ENCODE measurements at places on chromosomes 1 and 21.

DNA sequence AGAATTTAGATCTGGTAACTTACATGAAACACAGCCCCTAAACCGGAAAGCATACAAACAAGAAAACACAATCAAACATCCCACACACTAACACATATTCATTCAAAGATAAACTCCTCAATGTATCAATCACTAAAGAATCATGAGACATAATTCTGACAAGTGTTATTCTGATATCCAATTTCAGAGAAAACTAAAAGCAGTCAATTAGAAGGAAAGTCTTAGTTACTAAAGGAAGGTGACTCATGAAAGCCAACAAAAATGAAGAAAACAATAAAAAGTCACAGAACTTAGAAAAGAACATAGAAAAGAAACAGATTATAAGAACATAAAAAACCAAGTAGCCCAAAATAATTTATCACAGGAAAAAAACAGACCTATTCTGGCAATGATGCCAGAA lies 57.2 kb downstream of the ZZZ3 start:
- DNase-seq, result no peak

DNA sequence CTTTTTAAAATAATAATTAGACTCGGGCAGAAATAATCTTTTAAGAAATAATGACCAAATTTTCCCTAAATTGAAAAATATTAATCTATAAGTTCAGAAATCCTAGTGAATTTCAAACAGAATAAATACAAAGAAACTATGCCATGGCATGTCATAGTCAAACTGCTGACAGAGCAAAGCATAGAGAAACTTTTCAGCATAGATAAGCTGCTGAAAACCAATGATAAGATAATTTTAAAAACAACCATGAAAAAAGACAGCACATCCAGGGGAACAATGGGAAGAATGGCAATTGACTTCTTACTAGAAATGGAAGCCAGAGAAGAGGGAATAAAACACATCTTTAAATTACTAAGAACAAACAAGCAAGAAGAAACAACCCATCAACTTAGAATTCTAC lies 19.8 kb downstream of the CD1D start:
- DNase-seq, result no peak

- no peak for DNase-seq
These were observed 91.4 kb upstream of the TPTE start for GRCh38 chr21:10430005-10430404.

DNA sequence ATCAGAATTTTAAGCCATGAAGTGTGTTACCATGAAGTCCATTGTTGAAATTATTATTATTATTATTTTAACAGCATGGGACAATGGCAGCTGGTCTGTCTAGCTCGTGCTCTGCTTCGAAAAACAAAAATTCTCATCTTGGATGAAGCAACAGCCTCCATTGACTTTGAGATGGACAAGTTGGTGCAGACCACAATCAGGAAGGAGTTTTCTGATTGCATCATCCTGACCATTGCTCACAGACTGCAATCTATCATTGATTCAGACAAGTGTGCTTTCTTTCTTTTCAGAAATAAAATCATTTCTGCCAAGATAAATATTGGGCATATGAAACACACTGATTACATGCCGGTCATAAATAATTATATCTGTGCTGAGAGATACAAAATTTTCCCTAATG lies 21.0 kb downstream of the HSPA13 start:
- no peak for DNase-seq

- no peak for DNase-seq
These were observed 33.1 kb downstream of the CNST start for GRCh38 chr1:246599315-246599714.

DNA sequence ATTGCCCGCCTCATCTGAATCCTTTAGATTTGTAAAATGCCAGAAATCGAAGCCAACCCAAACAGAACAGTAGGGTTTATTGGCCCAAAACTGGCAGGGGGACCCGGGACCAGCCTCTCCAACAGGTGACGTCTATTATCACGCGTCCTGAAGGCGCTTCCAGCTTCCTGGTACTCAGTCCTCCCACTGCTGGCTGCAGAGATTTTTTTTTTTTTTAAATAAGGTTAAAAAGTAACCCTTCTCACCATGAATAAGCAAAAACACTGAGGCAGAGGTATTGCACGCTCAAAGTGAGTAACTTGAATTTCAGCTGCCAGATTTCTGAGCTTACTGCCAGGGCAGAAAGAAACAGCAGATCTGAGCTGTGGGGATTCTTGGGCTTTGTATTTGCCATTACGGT lies 54.4 kb upstream of the GCLM start:
- no peak for DNase-seq

DNA sequence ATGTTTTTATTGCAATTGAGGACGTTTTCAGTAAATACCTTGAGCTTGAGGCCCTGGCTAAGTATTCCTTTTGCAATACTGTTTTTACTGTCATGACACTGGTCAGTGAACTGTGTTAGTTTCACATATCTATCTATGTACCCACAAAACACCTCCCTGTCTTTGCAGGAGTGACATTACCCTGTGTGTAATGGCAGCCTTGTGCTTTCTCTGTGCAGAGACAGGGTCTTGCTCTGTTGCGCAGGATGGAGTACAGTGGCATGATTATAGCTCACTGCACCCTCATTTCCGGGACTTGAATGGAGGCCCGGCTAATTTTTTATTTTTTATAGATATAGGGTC lies 8.9 kb downstream of the YBX1 start:
- no peak for DNase-seq

GRCh38 chr1:233470741-233471499 lies 143.0 kb upstream of the KCNK1 start:
- DNase-seq, result no peak

GRCh38 chr1:6686294-6686693 lies 15.3 kb downstream of the DNAJC11 start:
- DNase-seq, result peak; percentile 15

GRCh38 chr1:103111926-103112325 lies 3.6 kb upstream of the COL11A1 start:
- DNase-seq, result no peak

DNA sequence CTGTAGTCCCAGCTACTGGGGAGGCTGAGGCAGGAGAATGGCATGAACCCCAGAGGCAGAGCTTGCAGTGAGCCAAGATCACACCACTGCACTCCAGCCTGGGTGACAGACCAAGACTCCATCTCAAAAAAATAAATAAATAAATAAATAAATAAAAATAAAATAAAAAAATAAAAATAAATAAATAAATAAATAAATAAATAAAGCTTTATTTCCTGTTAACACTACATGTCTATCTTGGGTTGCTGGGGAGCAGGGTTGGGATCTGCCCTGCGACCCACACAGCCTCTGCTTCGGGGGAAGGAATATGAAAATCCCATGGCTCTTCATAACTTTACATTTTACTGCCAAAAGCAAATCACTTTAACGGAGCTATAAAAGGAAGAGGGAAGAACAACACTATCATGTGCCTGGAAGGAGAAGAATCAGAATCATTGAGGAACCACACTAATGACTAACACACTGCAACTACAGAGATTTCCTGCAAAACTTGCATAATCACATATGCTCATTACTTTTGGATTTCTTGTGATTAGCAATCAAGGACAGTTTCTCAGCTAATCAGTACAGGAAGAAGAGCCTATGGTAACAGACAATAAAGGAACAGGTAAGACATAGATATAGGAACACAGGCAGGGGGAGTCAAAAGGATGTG lies 72.8 kb upstream of the CD55 start:
- DNase-seq, result peak; percentile 15

GRCh38 chr1:248910761-248911160 lies 4.7 kb downstream of the PGBD2 start:
- no peak for DNase-seq

DNA sequence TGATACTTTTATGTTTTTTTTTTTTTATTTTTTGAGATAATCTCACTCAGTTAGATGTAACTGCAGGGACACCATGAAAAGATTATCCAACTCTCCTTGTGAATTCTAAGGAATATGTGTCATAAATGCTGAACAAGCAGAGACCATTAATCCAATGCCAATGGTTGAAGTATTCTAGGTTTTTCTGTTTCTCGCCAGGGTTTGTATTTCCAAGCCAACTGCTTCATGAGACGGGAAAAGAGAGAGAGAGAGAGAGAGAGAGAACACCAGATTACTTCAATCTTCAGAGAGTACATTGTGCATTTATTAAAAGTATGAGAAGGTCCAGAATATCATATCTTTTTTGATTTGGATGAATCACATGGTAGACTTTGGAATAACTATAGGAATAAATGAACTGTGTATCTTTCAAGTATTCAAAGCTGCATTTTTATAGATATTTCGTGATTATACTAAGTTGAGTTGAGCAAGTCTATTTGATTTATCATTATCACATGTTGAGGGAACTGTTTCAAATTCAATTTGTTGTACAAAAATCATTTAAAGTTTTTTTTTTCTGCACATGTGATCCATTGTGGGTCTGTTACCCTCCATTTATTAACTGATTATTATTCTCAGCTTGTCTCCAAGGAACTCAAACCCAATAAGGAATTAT lies 108.4 kb downstream of the PLA2G4A start:
- DNase-seq, result no peak

DNA sequence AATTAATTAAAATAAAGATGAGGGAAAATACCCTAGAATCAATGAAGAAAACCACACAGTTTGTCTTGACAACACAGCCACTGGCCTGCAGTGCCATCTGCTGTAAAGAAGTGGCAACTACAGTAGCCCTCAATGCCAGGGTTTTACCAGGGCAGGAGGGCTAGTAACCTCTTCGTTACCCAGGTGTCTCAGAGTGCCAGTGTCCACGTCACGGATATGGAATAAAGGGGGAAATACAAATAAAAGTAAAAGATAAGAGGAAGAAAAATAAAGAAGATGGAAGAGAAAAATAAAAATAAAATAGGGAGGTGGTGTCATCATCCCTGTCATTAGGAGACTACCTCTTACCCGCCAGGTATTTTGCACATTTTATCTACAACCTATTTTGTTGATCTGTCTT lies 14.2 kb upstream of the SLC44A3 start:
- peak; percentile 57 for DNase-seq
